NCI-H1092 (cell line): ENCODE measurements at places on chromosomes 2 and 18.

- no peak for DNase-seq
Observed at GRCh38 chr2:94956797-94957391, 68.6 kb upstream of the MAL start.

GRCh38 chr2:173496746-173497145 is 142.1 kb downstream of the CDCA7 start:
- no peak for DNase-seq

DNA sequence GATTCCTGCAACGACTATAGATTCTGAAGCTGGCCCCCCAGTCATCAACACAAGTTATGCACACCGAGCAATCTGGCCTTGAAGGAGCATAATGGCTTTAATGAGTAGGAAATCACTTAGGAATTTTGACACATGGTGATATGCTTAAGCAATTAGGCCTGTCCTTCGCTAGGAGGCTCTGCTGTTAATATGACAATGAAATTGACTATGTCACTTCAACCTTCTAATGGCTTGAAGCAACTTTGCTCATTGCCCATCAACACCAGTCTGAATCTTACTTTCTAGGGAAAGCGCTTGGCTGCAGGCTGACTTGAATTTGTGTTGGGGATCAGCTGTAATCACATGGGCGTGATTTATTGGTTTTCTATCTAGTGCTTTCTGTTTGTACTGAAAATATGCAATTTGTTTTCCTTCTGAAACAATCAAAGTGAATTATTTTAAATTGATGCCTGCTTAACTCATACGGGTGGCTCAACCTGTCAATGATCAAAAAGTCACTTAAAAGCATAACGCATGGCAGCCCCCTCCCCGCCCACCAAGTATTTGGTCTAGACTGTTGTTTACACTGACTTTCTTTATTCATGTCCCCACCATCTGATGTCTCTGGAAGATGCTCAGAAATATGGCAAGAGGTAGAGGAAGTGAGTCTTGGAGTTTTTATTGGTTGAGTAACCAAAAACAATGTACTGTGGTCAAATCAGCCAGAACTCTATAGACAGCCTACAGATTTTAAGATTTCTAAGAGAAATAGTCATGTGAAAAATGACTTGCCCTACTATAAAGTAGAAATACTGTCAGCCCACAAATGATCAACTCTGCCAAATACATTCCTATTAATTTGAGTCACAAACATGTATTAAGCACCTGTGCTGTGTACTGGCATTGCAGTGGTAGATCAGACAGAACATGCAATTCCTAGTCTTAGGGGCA is 344.9 kb downstream of the RBM43 start:
- no peak for DNase-seq

DNA sequence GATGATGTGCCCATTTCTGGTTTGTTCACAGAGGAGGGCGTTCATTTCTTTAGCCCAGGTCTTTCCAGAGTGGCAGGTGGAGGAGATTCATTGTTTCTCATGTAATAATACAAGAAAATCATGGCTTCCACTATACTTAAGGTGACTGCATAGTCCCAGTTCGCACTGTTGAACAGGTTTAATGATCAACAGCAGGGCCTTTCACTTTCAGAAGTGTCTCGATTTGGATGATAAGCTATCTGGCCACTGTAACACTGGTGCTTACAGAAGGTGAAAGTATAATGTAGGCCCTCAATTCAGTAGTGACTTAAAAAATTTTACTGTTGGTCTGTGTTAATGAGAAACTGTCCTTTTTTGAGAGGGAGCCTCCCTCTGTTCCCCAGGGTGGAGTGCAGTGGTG is 1.4 kb downstream of the RMC1 start:
- no peak for DNase-seq

- no peak for DNase-seq
Observed at GRCh38 chr2:12883906-12884305, 167.2 kb downstream of the TRIB2 start.

GRCh38 chr18:49364821-49365220 is 95.6 kb downstream of the DYM start:
- DNase-seq, result no peak

DNA sequence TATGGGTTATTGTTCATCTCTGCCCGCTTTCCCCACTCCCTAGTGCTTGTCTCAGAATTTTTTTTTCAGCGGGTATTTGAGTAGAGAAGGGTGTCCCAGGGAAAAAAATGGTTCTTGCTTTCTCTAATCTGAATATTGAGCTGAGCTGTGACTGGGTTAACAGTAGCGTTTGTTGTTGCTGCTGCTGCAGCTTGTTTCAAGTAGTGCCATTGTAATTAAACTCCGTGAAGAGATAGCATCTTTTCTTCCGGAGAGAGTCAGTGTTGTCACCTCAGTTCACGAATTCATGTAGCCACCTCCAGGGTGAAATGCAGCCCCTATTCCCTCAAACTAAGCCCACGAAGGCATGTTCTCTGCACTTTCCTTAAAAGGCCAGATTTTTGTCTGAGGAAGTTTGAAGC is 1.5 kb upstream of the AAK1 start:
- no peak for DNase-seq

DNA sequence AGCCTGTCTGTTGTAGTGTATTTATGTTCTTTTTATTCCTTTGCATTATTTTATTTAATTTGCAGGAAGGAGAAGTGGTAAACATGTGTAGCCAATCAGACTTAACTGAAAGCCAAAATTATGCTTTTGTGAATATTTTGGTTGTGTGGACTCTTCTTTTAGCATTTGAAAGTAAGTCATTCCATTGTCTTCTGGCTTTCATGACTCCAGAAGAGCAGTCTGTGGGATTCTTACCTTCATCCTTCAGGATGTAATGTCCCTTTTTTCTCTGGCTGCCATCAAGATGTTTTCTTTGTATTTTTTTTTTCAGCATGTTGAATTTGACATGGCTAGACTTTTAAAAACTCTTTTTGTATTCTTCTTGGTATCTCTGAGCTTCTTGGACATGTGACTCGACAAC is 895.2 kb upstream of the ZEB2 start:
- DNase-seq, result no peak

GRCh38 chr2:71948781-71949536 is 198.7 kb downstream of the CYP26B1 start:
- no peak for DNase-seq

- DNase-seq, result no peak
Observed at GRCh38 chr18:54284981-54285785, 15.9 kb downstream of the POLI start.

DNA sequence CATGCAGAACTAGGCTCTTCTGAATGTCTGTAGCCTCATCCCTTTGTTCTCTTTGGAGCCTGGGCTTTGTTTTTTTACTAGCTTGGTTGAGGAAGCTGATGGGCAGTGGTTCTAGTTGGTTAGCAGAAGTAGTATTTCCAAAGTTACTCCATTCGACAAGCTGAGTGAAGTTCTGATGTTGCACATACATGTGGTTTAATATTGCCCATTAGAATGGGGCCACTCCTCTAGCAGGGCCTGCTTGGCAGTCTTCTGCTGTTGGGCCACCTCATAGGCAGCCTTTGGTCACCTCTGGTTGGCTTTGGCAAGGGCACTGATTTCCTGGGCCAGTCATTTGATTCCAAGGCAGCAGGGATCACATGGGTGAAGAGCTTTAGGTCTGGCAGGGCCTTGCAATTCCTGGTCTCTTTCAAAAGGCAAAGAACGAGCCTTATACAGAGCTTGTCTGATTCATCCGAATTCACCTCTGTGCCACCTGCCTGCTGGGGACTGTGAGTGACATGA is 2.5 kb downstream of the RPIA start:
- no peak for DNase-seq

DNA sequence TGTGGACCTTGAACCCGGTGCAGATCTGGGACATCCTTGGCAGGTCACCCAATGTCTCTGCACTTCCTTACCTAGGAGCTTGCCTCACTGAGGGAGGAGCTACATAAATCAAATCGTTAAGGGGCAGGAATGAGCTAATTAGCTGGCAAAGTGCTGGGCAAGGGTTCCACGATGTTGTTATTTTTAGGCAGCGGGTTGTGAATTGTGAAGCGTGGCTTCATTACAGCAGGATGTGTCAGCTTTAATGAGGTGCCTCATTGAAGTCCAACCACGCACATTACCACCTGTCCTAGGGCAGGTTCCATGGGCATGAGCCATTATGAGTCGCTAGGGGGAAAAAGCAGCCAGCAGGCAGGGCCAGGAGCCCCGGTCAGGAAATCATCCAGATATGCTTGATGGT is 127.0 kb upstream of the AGAP1 start:
- DNase-seq, result no peak

DNA sequence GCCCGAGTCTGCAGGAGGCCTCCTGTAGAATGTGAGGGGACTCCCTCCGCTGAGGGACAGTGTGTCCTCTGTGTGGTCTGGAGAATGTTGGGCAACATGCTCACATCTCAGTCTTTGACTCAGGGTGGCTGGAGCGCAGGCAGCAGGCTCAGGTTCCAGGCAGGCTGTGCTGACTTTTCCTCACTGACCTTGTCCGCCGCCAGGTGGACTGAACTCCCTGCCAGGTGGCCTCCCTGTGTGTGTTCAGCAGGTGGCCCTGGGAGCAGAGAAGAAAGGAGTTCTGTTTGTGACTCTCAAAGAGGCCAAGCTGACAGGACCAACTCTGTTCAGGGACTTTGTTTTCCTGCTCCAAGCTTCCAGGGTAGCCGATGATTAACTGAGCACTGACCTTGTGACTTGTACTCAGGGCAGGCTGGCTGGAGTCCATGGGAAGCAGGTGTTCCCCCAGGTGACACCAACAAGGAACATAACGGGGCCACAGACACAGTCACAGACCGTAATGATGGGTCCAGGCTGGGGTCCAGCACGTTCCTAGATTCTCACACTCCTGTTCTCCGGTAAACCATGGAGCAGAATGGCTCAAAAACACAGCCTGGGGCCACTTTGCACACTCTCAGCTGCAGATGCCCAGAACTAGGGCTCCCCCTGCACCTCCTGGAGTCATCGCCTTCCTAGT is 439.8 kb downstream of the RNF144A start:
- no peak for DNase-seq

- no peak for DNase-seq
Observed at GRCh38 chr2:239307921-239308613, 92.8 kb downstream of the HDAC4 start.

GRCh38 chr2:164842624-164842966 is 972 bp upstream of the COBLL1 start:
- no peak for DNase-seq

DNA sequence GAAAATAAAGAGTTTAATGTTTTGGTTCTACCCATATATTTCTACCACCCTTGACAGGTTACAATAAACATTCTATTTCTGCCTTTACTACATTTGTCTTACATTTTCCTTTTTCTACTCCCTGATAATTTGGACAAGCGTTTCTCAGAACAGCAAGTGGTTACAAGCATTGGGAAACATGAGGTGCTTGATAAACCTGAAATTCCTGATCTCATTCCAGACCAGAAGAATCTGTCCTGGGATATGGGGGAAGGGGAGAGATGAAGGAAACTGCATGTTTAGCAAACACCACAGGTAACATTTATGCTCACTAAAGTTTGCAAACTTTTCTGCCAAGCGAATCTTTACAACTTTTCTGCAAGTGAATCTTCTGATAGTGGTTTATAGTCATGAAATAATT is 28.3 kb upstream of the DSC1 start:
- no peak for DNase-seq

DNA sequence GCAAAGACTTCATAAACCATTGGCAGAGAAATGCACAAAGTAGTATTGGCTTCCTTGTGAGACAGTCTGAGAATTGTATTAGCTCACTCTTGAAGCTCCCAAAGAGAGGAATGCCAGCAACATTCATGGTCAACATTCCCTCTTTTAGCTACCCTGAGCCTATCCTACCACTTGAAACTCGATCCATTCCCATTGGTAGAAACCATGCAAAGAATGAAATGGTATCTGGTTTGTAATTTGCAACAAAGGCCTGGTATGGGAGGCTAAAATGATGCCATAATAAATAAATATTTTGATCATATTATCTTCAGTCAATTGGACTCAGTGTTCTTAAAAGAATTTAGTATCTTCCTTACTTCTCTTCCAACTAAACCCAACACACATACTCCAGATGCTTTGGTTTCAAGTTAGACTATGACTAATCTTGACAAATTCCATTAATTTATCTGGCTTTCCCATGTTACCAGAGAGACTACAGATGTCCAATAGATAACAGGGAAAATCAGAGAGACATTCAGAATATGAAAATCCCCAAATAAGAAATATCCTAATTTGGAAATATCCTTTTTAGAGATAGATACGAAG is 102.9 kb downstream of the DHRS9 start:
- no peak for DNase-seq

DNA sequence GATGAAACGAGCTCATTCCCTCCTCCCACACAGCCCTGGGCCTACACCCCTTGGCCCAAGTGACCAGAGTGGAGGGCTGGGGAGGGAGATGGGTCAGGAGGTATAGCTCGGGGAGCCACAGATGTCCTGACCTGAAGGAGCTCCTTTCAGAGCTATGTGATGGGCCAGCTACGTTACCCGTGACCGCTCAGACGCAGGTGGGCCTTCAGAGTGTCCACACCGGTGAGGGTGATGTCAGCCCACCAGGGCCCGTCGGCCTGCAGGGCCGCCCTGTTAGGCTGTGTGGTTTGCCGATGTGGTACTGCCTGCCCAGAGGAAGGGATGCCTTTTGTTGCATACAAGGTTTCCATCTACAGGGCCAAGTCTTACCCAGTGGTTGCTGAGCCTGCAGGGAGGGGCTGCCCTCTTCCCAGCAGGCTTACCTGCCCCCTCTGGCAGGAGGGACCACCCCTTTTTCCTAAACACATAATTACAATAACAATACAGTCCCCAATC is 41.8 kb upstream of the FOSL2 start:
- no peak for DNase-seq
